ENCODE measurements at places on chromosomes 3 and 15.

- DNase-seq, result no peak
Observed at GRCh38 chr15:27327467-27328025, 356.6 kb downstream of the GABRG3 start.

GRCh38 chr3:172580680-172581401 lies 57.6 kb upstream of the TNFSF10 start:
- DNase-seq, result no peak

DNA sequence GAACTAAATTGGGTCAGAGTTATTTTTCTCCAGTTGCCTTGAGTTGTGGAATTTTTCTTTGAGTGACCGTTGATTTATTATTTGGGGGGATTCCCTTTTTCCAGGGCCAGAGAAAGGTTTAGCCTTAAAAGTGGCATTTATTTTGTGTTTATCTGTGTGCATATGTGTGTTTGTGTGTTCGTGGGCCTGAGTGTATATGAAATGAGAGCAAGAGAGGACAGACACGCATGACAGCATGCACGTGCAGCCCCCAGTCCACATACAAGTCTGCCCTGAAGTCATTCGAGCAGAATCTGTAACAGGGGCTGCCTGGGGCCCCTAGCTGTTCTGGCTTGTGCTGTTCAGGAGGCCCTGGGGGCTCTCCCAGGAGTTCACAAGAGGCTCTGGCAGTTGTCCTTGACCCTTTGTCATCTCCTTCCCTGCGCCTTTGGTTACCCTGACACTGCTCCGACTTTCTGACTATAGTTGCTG lies 18.3 kb upstream of the TRAK1 start:
- no peak for DNase-seq

DNA sequence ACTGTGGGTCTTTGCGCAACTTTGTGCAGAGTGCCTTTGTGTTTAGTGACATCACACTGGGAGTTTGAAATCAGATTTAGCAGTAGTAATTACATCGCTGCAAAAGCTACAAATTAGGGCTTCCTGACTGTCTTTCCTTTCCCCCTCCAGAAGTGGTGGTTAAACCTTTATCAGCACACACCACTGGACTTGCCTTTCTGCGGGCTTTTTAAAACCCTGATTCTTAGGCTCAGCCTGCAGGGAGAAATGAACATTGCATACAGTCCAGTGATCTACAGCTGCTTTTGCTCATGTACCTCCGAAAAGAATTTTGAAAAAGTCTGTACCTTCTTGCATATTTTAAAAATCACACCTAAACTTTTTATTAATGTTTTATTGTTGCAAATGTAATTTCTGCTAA lies 219.7 kb upstream of the NAALADL2 start:
- no peak for DNase-seq

DNA sequence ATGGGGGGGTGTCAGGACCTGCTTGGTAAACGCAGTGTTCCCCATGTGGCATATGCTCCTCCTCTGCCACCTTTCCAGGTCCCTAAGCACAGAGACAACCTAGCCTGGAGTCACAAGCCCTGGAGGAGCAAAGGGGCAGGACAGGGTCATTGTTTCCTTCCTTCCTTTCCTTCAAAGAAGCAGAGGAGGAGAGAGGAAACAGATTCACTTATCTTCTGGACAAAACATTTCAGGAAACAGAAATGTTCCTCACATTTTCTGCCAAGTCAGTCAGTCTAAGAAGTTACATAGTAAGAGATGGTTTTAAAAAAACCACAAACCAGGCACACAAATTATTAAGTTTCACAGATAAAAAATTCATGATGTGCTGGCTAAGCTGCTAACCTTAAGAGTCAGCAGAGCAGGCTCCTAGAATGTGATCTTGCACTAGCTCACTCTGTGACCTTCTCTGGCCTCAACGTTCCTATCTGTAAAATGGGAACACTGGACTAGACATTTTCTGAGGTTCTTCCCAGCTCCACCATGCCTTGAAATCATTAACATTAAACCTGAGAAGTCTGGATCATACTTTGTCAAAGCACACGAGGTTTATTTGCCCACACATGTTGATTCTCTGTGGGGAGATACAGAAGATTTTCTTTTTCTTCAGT lies 47.9 kb downstream of the ATP13A5 start:
- DNase-seq, result no peak

GRCh38 chr15:26352909-26353308 lies 420.0 kb downstream of the GABRB3 start:
- no peak for DNase-seq

- no peak for DNase-seq
Observed at GRCh38 chr3:29245441-29245840, 35.4 kb upstream of the RBMS3 start.

GRCh38 chr3:168061332-168061996 lies 34.3 kb downstream of the GOLIM4 start:
- no peak for DNase-seq

DNA sequence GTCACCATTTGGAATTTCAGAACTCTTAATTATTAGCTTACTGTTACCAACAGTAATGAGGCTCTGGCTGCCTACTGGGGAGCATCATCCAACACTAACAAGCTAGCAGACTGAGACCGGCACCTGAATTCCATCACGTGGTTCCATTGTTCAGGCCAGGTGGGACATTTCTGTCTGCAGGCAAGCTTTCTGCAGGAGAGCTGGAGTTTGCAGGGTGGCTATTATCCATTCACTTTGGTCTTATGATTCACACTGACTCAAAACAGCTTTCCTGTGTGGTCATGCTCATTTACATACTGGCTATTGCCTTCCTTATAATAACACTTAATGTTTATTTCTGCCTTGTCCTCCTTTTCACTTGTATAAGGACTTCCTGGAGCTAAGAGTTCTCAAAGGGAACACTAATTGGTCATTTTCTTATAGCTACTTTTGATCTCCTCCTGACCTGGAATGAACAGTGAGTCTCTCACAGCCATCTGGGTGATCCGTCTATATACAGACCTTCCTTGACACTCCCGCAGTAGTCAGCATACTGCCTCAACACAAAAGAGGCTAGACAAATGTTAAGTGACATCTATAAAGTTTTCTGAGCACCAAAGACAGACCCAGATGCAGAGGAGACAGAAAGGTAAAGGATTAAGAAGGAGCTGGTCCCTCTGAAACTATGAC lies 695.4 kb downstream of the FHIT start:
- no peak for DNase-seq

DNA sequence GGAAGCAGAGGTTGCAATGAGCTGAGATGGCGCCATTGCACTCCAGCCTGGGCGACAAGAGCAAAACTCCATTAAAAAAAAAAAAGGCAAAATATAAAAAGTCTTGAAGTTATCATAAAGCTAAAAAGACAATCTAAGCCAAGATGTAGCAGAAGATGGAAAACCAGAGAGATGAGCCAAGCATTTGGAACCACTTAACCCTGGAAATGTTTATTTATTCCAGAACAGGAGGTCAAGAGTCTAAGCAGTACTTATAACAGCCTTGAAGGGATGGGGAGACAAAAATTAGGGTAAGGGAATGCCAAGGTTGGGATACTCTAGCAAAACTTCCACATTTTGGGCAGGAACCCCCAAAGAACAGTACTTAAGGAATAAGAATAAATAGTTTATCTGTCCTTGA lies 30.1 kb downstream of the FAIM start:
- DNase-seq, result no peak

DNA sequence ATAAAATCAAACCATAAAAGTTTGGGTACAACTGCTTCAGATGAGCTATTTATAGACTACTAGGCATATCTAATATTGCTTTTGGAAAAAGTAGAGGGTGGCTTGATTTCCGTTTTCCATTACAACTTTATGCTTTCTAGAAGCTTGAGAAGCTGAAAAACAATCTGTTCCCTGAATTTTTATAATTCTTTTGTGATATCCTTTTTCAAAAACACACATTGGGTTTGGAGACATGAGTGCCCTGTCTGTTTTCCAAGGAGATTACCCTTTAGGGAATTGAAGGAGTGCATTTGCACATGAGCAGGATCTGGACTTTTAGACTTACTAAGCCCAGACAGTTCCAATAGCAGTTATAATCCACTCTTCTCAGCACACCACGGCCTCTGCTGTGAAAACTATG lies 49.5 kb upstream of the FILIP1L start:
- DNase-seq, result no peak

- DNase-seq, result no peak
Observed at GRCh38 chr3:154933581-154933980, 146.5 kb upstream of the MME start.

GRCh38 chr3:171950373-171950772 lies 89.0 kb upstream of the FNDC3B start:
- no peak for DNase-seq

GRCh38 chr3:174776636-174777035 lies 82.5 kb upstream of the NAALADL2 start:
- DNase-seq, result no peak

- DNase-seq, result no peak
Observed at GRCh38 chr3:113304856-113305540, 93.6 kb downstream of the BOC start.

DNA sequence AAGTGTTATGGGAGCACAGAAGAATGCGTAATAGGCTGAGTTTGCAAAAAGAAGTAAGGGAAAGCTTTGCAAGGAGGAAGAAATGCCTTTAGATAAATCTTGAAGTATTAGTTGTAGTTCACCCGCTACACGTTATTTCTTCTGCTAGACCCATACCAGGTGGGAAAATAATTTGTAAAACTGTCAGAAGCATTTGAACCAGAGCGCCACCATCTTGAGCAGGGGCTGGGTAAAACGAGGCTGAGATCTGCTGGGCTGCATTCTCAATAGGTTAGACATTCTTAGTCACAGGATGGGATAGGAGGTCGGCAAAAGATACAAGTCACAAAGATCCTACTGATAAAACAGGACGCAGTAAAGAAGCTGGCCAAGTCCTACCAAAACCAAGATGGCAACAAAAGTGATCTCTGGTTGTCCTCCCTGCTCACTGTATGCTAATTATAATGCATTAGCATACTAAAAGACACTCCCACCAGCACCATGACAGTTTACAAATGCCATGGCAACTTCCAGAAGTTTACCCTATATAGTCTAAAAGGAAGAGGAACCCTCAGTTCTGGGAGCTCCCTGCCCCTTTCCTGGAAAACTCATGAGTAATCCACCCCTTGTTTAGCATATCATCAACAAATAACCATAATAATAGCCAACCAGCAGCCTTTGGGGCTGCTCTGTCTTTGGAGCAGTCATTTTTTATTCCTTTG lies 50.0 kb upstream of the ZNF280D start:
- no peak for DNase-seq

- DNase-seq, result no peak
Observed at GRCh38 chr3:54962200-54962599, 34.3 kb upstream of the LRTM1 start.

GRCh38 chr15:96344706-96345559 lies 14.4 kb downstream of the NR2F2 start:
- no peak for DNase-seq

DNA sequence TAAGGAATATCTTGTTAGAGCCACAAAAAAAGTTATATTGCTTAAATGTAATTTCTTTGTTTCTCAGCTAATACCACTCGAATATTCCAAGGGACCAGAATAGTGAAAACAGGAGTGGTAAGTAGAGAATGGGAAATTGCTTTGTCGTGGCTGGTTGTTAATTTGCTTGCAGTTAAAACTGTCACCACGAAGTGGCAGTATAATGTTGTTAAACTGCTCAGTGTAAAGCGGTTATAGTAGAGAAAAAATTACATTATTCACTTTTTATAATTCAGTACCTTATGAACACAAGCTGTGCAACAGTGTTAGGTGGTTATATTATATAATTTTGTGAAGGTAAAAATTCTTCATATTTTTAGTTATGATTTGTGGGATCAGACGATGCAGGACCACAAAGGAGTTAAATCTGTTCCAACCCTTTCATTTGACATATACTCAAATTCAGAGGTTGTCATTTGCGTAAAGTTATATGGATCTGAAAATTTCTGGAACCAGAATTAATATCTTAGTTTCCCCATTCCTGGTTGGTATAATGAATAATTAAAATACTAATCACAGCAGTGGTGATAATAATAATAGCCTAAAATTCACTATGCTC lies 171.8 kb downstream of the FEZF2 start:
- no peak for DNase-seq

DNA sequence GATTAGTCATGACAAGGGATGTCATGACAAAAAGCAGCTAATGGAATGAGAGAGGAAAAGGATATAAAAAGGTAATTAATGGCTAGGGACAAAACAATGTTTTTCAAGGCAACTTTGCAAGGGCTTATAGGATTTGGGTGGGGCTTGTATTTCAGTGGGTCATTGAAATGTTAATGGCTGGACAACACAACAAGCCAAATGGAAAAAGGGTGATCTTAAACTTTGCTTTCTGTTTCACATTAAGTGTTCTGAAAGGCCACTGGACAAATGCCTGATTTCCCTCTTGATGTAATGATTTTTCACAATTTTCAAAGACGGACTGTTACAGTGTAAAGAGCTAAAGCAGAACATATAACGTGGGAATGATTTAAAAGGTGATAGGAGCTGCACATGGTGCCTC lies 345.0 kb downstream of the TUSC7 start:
- DNase-seq, result no peak

- DNase-seq, result no peak
Observed at GRCh38 chr3:130687327-130687726, 59.3 kb downstream of the PIK3R4 start.
